ENCODE measurements at places on chromosomes 7 and 10.

DNA sequence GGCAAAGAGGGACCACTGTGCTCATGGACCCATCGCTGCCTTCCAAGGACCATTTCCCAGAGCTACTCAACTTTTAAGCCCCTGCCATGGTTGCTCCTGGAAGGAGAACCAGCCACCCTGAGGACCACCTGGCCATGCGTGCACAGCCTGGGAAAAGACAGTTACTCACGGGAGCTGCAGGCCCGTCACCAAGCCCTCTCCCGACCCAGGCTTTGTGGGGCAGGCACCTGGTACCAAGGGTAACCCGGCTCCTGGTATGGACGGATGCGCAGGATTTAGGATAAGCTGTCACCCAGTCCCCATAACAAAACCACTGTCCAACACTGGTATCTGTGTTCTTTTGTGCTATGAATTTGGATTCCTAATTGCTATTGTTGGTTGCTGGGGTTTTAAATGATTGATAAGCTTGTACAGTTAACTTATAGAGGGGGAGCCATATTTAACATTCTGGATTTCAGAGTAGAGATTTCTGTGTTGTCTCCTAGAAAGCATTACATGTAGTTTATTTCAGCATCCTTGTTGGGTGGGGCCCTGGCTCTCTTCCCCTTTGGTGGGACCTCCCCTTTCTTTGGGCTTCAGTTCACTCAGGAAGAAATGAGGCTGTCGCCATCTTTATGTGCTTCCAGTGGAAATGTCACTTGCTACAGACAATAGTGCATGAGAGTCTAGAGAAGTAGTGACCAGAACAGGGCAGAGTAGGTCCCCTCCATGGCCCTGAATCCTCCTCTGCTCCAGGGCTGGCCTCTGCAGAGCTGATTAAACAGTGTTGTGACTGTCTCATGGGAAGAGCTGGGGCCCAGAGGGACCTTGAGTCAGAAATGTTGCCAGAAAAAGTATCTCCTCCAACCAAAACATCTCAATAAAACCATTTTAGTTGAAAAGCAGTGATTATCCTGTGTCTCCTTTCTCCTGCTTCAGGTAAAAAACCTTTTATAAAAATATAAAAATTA lies 19.4 kb downstream of the LAT2 start:
- no peak for DNase-seq

GRCh38 chr10:75932921-75933320 lies 501.5 kb downstream of the LRMDA start:
- DNase-seq, result no peak

- peak; percentile 27 for DNase-seq
These were observed 10.6 kb upstream of the LYZL2 start for GRCh38 chr10:30639946-30640786.

- DNase-seq, result no peak
These were observed 19.1 kb downstream of the TSPAN14 start for GRCh38 chr10:80473096-80473657.

Data from non-pigmented ciliary epithelial cell (primary cell).